ENCODE measurements at places on chromosomes 12 and 14. TPM values are rescaled to one million over a fixed set of nuclear protein-coding genes. Genes with fewer than 3 reads are reported as not detected.

Gene PTCSC3
- not detected for total RNA-seq

Gene LRP6
- 0.55 TPM for total RNA-seq

Gene CACNA1C
- 0.14 TPM for total RNA-seq

GRCh38 chr12:132260721-132261120 is 68.7 kb downstream of the GALNT9 start:
- H3K4me3 ChIP-seq, result no peak overlapping the region
- no peaks in the 10 kb centered on the region for H3K4me1 ChIP-seq
- H3K36me3 ChIP-seq, result no peaks in the 10 kb centered on the region
- no peaks in the 10 kb centered on the region for H3K27me3 ChIP-seq
- DNase-seq, result no peak
